ENCODE measurements at places on chromosomes 1 and 21.

- no peak for DNase-seq
Observed at GRCh38 chr1:54485416-54485815, 62.6 kb upstream of the ACOT11 start.

DNA sequence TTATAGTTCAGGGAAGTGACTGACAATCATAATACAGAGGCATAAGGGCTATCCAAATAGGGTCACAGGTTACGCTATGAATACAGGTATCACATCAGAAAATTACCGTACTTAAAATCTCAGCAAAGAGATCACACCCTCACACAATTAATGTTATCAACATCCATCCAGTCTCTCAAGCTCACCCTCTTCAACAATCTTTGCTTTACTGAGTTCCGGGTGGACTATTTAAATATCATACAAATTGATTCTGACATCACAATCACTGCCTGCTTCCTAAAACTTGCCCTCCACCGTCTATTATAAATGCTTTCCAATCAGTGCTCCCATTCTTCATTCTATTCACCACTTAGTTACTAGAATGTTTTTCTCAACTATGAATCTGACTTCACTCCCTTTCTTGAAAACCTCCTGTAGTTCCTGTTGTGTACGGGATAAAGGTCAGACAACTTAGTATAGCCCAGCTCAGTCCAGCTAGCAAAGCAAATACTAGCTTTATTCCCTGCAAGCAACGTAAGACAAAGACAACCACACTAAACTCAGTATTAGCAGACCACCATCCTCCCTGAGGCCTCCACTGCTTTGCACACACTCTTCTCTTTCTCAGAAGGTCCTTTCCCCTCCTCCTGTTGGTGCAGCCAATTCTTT is 398.7 kb downstream of the SMYD3 start:
- no peak for DNase-seq

GRCh38 chr1:180181048-180181447 is 26.4 kb downstream of the QSOX1 start:
- no peak for DNase-seq

DNA sequence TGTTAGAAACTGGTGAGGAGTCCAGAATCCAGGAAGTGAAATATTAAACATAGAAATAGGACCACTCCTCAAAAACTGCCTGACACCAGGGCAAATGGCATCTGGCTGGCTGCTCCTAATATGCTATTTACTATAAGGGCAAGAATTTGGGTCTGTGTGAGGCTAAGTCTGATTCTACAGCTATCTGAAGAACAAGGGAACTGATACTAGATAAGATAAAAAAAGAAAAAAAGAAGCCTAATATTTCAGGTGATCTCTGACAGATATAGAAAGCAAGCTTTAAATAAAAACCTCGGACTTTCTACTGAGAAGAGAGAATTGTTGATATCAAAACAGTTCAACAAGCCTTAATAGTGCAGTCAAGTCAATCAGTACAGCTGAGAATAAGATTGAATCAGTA is 42.1 kb upstream of the VAV3 start:
- no peak for DNase-seq

GRCh38 chr1:18237371-18237770 is 129.8 kb downstream of the IGSF21 start:
- no peak for DNase-seq

GRCh38 chr1:101706366-101706765 is 290.4 kb downstream of the OLFM3 start:
- DNase-seq = no peak

GRCh38 chr1:119733754-119734153 is 22.0 kb downstream of the PHGDH start:
- no peak for DNase-seq

DNA sequence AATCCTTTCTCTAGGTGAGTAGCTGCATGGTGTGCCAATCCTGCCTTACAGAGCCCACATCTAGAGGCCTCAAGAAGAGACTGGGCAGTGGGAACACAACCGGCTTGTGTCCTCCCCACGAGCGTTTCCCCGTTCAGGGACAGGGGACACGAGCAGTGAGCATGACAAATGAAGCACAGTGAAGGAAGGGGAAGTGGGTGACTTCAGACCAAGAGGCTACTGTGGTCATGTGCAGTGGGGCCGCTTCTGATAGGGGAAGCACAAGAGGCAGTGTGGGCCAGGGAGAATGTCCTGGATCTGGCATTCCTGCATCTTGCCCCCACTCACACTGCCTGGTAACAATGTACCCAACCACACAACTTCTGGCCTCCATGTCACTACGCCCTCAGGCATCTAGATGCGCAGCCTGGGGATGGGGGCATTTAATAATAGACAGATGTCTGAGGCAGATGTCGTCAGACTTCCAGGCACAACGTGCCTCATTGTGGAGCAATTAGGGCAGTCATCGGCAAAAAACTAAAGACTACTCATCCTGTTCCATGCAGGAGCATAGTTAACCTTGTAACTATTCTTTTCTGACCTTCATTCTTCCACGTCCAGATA is 155.6 kb upstream of the NBPF11 start:
- no peak for DNase-seq

- DNase-seq = peak; percentile 4
Observed at GRCh38 chr1:238186887-238187574, 296.3 kb upstream of the ZP4 start.

DNA sequence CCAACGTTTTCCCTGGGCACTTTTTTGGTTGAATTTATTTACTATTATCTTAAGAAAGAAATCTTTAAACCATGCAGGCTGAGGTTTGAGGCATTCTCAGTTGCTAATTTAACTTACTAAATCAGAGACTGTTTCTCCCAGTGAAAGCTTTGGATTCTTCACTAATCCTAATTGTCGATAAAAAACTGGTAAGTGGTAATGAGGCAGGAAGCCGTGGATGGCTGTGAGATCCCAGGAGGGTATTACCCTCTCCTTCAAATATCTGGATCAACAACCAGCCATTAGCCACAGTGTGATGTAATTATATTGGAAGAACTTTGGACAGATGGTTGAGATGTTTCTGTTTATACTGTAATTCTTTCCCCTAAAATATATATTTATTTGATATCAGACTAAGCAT is 485.0 kb downstream of the DISC1 start:
- DNase-seq = no peak

- no peak for DNase-seq
Observed at GRCh38 chr1:200198236-200198635, 170.7 kb downstream of the NR5A2 start.
